IPS-NIHi11 (cell line): ENCODE measurements at places on chromosomes 5 and 9.

DNA sequence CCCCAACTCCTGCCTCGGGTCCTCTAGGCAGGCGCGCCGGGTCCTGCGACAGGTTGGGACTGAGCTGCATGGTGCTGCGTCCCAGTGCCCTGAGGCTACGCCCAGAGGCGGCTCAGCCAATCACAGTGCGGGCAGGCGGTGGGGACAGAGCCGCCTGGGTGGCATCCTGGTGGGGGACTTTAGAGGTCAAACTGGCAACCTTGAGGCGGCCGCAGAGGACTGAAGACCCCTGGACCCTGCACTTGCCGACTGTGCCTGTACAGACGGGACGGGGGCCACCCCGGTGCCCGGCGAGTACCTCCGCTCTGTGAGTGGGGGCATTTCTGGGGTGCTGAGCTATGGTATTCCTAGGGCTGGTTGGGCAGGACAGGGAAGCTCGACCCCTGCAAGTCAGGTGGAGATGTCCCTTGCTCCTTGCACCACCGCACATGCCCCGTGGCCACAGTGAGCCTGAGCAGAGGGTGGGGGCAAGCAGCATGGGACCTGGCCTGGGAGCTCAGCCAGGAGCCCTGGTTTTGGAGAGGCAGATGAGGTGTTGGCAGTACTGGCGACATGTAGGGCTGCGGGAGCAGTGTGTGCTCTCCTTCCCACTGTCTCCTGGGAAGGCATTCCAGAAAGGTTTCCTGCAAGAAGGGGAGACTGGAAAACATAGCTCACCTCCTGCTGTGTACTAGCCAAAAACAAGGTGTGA, 45.5 kb downstream of the CTSL start:
- peak; percentile 51 for DNase-seq

DNA sequence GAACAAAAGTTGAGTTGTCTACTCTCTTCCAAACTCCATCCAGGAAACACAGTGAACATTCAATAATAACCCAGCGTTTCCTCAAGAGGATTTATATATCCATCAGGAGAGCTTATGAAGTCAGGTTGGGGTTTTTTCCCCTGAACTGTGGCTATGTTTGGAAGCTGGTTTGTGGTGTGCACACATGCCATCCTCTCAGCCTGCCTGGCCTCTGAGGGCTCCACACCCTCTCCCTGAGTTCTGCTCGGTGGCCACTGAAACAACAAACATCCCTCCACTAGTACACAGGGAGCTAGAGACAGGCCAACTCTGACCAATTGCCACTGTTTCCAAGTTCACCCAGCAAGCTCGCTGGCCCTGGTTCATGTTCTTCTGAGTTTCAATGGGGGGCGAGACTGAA, 35.7 kb downstream of the SMIM23 start:
- no peak for DNase-seq

DNA sequence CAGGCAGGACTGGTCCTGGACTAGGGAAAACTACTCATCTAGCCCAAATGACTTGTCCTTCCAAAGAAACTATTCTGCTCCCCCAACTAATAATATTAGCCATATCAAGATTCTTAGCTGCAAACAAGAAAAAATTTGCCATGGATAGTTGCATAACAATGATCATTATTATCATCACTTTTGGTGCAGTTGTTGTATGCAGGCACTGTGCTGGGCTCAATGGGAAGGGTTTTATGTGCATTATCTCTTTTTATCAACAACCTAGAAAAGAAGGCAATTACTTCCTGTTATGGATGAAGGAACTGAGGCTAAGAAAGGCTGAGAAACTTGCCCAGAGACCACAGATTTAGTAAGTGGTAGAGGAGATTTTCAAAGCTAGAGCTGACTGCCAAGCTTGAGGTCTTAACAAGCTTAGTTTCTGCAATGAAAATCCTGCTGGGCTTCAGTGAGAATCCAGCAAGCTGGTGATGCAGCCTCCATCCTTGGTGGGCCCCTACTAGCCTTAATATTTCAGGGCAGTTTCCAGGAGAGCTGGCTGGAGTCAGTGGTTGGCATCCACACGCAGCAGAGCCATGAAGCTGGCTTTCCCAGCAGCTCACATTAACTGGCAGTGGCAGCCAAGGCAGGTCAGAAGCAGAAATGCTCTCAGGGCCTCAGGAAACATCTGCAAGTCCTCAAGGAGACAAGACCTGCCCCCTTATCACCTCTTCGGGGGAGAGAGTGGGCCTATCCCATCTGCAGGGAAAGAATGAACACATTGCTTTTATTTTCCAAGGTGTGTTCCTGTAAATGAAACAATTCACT, 20.5 kb upstream of the MEGF9 start:
- DNase-seq, result no peak

- DNase-seq, result no peak
Measured at GRCh38 chr9:127887792-127888191, 10.3 kb upstream of the AK1 start.

- DNase-seq, result peak; percentile 81
Measured at GRCh38 chr9:131739133-131739958, 530 bp downstream of the RAPGEF1 start.

DNA sequence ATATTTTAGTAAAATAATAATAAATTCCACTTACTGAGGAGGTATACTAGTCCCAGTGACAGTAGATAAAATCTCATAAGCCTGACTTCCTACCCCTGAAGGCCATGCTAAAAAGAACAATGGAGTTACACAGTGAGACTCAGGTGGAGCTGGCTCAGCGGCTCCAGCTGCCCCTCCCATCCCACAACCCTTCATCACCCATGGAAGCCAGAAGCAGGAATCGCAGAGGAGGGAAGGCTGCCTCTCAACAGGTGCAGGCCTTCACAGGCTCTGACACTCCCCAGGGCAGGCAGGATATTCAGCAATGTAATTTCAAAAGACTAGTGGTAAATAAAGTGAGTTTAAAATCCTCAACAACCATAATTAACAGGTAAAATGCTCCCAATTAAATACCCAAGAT, 67.5 kb downstream of the FANCC start:
- peak; percentile 68 for DNase-seq

DNA sequence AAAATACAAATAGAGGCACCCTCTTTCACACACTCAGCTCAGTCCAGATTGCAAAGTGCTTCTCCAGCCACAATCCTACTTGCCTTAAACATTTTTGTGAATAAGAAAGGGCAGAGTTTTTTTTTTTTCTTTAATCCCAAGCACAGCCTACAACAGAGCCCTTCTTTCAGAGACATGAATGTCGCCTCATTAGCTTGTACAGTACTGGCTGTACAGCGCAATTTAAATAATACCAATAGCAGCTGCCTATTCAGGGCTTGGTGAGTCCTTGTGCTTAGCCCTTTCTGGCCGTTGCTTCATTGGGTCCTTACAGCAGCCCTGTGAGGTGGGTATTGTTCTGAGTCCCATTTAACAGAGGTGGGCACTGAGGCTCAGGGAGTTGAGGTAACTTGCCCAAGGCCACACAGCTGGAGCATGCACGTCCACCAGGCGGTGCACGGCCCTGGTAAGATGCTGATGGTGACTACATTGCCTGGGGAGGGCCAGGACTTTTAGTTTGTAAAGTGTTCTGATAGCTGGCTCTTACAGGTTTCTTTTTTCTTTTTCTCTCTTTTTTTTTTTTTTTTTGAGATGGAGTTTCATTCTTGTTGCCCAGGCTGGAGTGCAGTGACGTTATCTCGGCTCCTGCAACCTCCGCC, 23.1 kb downstream of the NDST1 start:
- no peak for DNase-seq

DNA sequence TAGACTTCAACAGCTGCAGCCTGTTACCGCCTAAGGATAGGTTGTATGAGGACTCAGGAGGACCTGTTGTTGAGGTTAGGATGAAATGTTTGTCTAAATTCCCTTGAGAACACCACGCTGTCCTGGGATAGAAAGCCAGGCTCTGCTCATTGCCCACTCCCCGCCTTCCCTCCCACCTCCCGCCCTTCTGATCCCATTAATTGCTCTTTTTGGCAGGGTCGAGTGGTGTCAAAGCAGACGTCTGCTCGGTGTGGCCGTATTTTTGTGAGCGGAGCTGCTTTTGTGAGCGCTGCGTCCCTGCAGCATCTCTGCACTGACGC, 62.3 kb downstream of the SPATA31C2 start:
- DNase-seq, result peak; percentile 65

DNA sequence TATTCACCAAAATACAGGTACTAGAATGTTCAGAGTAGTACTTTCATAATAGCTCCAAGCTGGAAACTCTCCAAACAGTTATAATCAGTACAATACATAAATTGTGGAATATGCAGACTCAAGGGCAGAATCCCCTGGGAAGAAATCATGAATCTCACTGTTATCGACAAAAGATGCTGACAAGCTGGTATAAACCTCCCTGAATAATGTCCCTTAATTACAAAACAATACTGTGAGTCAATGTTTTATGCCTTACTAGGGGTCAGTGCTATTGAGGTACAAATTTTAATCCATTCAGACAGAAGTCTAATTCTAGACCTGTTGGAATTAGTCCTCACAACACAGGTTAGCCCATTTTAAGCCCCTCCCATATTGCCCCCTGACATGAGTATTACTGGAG, 532.3 kb downstream of the DTWD2 start:
- no peak for DNase-seq

GRCh38 chr9:89563571-89564345, 41.1 kb upstream of the GADD45G start:
- no peak for DNase-seq
